ENCODE measurements at places on chromosomes 2 and 18.
A peak's percentile ranks its signal among the peaks of the same experiment; 100 is the strongest.

DNA sequence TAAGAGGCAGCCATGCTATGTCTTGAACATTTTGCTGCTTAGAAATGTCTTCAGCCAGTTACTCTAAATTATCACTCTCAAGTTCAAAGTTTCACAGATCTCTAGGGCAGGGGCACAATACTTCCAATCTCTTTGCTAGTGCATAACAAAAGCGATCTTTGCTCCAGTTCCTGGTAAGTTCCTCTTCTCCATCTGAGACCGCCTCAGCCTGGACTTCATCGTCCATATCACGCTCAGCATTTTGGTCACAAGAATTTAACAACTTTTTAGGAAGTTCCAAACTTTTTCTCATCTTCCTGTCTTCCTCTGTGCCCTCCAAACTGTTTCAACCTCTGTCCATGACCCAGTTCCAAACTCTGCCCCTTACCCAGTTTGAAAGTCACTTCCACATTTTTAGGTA lies 8.8 kb upstream of the SLC35F5 start:
- no peak for DNase-seq

DNA sequence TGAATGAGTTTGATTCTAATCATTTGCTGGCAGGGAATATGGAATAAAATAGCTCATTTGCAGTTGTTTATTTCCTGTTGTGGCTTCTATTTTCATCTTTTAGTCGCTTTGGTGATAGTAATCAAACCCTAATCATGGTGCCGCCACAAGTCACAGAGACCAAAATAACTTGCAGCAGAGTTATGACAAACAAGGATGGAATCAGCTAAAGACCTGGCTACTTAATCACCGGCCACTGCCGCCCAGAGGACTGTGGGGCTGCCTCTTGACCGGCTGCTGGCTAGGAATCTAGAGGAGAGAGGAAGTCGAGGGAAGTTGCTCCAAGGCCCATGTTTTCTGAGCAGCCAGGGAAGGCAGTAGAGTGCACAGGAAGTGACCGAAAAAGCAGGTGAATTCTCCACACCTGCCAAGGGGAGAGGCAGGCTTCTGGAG lies 5.1 kb upstream of the SMAD7 start:
- peak; percentile 37 for DNase-seq

GRCh38 chr18:45538444-45538843 lies 76.8 kb upstream of the SLC14A2 start:
- DNase-seq, result no peak

- DNase-seq, result no peak
Observed at GRCh38 chr2:54935389-54935788, 114.9 kb downstream of the RTN4 start.

DNA sequence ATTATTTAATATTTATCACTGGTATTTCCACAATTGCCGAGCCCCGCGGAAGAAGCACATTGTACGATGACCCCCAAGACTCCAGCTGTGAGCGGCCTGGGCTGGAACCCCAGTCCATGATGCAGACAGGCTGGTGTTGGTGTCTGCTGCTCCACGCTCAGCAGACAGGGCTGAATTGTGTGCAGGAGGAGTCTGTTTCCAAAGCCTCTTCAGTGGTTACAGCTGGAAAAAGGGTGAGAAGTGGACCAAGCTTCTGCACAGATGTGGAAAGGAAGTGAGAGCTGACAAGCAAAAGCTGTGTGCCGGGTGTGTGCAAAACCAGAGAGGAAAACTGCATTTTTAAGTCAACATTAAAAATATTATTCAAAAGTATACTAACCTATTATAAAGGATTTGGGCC lies 500.4 kb downstream of the GALR1 start:
- no peak for DNase-seq

GRCh38 chr2:19767899-19768298 lies 133.9 kb downstream of the TTC32 start:
- no peak for DNase-seq

DNA sequence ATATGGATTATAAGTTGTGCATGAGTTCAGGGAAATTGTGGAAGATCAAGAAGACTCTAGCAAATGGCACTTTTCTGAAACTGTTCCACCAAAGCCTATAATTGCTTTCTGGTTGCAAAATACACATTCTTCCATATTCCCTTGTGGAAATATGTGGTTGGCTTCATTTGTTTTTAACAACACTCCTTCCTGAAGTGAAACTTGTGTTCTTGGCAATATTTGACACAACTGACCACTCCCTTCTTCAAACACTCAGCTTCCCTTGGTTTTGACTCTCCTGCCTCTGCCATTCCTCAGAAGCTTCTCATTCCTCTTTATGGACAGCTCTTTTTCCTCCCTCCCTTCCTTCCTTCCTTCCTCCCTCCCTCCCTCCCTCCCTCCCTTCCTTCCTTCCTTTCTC lies 192.3 kb downstream of the PMAIP1 start:
- no peak for DNase-seq

GRCh38 chr18:53380063-53380639 lies 844.3 kb downstream of the MBD2 start:
- DNase-seq, result no peak

- DNase-seq, result no peak
Observed at GRCh38 chr2:35973132-35973736, 382.3 kb upstream of the CRIM1 start.

GRCh38 chr2:180933332-180933731 lies 47.1 kb upstream of the UBE2E3 start:
- no peak for DNase-seq

- no peak for DNase-seq
Observed at GRCh38 chr2:28048341-28048740, 157.8 kb downstream of the BABAM2 start.

DNA sequence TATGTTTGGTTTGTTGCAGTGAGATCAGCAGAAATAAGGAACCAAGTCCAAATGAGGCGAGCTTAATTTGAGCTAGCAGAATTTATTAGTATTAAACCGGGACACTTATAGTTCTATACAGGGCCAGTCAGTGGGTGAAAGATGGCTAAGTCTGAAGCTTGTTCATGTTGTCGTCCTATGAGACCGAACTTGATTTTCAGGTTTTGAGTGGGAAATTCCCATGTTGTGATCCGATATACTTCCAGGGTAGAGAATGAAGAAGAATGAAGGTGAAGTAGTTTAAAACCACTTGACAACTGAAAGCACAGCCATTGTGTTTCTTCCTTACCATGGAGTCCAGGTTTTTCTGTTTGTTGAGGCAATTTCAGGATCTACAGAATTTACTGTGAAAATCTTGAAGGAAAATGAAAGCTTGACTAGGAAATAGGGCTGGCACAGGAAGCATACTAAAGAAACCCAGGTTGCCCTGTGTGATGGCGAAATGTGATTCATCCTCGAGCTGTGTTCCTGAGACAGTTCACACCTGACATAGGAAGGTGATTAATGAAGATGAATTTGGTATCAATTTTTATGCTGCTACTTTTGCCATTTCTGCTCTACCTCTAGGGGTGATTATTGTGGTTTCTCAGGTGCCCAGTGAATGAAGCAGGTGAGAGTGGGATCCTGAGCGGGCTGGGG lies 37.6 kb upstream of the MGAT5 start:
- no peak for DNase-seq

DNA sequence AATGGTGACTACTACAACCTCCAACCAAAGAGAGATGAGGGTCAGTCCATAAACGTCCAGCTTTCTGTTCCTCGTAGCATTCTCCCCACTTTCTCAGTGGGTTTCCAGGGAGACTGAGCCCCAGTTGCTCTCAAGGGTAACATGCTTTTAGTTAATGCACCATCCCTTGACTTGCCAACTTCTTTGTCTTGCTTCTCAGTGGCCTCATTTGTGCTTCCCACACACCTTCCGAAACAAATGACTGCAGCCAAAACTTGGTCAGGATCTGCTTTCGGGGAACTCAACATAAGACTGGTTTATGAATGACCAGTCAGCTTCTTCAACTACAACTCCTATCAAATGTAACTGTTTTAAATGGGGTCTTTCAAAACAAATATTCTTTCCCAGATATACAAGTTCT lies 94.1 kb downstream of the COL6A3 start:
- DNase-seq, result no peak

GRCh38 chr2:228444161-228444560 lies 262.7 kb upstream of the SPHKAP start:
- no peak for DNase-seq

- no peak for DNase-seq
Observed at GRCh38 chr2:60861736-60862135, 19.6 kb upstream of the REL start.

- no peak for DNase-seq
Observed at GRCh38 chr2:96967961-96968360, 18.4 kb downstream of the FAM178B start.

- DNase-seq, result no peak
Observed at GRCh38 chr2:71555798-71556454, 102.6 kb downstream of the DYSF start.

GRCh38 chr2:159201360-159202063 lies 85.0 kb downstream of the WDSUB1 start:
- no peak for DNase-seq

- DNase-seq, result no peak
Observed at GRCh38 chr18:28855524-28855923, 678.6 kb upstream of the CDH2 start.

GRCh38 chr2:207397917-207398655 lies 131.7 kb upstream of the CREB1 start:
- DNase-seq, result no peak

- DNase-seq, result peak; percentile 64
Observed at GRCh38 chr2:216082117-216082711, 495 bp downstream of the TMEM169 start.

DNA sequence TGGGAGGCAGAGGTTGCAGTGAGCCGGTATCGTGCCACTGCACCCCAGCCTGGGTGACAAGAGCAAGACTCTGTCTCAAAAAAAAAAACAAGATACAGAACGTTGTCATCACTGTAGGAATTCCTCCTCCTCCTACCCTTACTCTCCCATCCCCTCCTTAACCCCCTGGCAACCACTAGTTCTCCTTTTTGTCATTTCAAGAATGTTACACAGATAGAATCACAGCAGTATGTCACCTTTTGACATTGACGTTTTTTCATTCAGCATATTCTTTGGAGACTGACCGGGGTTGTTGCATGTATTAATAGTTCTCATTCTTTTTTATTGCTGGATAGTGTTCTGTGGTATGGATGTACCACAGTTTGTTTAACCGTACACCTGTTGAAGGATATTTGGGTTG lies 32.4 kb downstream of the TTLL4 start:
- no peak for DNase-seq

DNA sequence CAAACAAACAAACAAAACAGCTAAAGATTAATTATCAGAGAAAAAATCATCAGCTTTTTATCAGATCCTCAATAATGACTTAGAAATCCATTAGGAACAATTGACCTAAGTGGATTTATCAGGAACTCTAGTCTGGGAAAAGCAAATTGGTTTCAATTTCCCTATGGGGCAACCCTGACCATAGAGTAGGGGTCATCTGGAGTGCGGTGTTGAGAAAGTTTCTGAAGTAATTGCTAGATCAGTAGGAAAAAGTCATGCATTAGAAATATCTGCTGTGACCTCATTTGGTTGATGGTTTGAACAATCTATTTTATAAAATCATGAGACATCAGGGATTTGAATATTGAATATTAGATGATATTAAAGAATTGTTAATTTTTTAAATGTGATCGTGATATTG lies 507.9 kb downstream of the TXNL1 start:
- DNase-seq, result no peak

GRCh38 chr2:200369886-200370285 lies 63.4 kb downstream of the SPATS2L start:
- no peak for DNase-seq

GRCh38 chr2:227861011-227861410 lies 10.4 kb upstream of the DAW1 start:
- DNase-seq, result no peak

DNA sequence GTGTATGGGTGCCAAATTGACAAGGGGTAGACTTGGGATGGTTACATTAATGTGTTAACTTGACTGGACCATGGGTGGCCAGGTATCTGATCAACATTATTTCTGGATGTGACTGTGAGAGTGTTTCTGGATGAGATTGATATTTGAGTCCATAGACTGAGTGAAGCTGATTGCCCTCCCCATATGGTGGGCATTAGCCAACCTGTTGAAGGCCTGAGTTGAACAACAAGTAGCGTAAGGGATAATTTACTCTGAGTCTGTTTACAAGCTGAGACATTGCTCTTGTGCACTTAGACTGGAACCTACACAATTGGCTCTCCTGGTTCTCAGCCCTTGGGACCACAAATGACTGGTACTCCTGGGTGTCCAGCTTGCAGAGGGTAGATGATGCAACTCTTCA lies 240.1 kb downstream of the ASXL3 start:
- DNase-seq, result no peak

DNA sequence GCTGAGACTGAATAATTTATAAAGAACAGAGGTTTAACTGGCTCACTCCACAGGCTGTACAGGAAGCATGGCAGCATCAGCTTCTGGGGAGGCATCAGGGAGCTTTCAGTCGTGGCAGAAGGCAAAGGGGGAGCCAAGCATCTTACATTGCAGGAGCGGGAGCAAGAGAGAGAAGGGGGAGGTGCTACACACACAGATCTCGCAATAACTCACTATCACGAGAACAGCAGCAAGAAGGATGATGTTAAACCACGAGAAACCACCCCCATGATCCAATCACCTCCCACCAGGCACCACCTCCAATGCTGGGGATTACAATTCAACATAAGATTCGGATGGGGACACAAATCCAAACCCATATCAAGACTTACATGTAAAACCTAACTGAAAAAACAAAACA lies 17.8 kb upstream of the MATN3 start:
- no peak for DNase-seq

DNA sequence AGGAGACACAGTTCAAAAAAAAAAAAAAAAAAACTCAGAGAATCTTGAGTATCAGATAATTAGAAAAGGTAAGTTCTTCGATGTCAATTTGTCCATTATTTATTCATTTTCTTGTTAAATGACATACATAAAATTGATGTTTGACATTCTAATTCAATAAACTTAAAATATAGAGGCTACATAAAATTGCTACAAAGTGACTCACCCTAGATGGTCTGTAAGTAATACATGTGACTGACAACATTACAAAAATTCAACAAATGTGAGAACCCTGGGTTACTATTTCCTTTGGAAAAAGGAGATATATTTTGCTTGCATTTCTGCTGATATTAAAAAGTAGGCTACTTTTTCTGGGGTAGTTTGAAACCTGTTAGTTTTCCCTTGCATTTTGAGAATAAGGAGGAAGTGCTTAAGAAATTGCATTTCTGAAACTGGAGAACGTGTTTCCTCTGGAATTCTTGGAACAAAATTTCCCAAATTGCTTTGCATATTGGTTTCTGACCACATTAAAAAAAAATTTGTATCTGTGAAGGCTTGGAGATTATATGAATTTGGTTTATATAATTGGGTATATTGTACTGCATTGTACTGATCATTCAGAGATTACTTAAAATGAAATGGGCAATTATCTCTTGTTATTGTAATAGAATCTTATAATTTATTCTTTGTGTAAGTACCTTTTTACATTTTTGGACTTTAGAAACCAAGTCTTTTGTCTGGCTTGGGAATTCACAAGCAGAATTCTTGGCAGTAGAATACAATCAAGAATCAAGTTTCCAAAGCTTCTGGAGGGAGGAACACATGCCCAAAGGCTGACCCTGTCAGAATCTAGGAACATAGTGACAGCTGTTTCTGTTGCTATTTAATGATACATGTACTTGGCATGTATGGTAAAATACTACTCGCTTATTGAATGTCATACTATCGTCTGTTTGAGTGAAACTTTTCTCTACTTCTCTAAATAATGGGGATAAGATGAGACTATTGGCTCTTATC lies 106.1 kb downstream of the DSEL start:
- no peak for DNase-seq
